EH (cell line): ENCODE measurements at places on chromosomes 16 and 17.

DNA sequence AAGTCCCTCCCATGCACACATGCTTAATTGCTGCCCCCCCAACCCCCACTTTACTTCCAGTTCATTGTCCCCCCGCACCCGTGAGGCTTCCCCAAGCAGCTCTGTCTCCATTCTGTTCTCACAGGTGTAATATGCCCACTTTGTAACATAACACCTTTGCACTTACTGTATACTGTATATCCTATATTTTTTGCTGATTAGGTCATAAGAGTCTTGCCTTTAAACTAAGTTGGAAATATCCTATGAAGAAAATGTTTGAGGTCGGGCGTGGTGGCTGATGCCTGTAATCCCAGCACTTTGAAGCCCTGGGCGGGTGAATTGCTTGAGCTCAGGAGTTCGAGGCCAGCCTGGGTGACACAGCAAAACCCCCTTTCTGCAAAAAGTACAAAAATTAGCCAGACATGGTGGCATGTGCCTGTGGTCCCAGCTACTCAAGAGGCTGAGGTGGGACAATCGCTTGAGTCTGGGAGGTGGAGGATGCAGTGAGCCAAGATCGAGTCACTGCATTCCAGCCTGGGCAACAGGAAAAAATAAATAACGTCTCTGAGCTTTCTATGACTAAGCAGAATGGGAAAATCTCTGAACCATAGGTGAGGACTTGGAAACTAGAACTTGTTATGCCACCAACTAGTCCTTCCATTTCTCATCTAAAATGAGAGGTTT lies 76.1 kb downstream of the TNRC6C start:
- DNase-seq: peak; percentile 62

- DNase-seq: no peak
Observed at GRCh38 chr17:21463779-21464407, 87.7 kb downstream of the KCNJ12 start.

DNA sequence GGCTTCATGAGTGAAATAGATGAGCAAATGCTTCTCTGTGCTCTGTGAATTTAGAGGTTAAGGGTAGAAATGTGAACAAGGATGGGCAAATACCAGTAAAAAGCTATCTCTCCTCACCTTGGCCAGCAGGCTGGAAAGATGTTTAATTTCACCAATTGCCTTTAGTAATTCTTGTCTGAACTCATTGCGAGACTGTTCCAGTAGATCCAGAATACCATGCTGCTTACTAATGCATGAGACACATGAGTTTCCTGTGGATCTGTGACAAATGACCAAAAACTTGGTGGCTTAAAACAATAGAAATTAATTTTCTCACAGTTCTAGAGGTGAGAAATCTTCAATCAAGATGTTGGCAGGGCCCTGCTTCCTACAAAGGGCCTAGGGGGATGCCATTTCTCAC lies 9.3 kb upstream of the ZNF624 start:
- DNase-seq: peak; percentile 13

GRCh38 chr17:72609501-72609900 lies 483.0 kb downstream of the SLC39A11 start:
- DNase-seq: peak; percentile 73

DNA sequence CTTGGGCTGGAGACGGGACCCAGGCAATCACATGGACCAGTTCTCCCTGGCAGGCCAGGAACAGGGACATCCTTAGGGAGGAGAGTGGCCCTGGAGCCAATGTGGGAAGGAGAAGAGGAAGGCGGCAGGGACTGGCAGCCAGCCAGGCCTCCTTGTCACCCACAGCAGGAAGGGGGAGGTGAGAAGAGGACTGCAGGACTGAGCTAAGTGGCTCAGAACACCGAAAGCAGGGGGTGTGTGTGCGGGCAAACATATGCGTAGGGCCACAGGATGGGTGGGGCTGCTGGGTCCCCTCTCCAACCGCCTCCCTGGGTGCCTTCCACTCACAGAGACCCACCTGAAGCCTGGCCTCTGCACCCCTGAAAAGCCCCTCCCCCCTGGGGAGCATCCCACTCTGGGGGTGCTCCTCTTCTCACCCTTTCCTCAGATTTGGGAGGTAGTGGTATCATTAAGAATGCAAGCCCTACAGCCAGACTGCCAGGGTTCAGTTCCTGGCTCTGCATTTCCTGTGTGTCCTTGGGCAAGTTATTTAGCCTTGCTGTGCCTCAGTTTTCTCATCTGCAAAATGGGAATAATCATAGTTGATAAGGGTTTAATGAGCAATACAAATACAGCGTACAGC lies 8.1 kb downstream of the PNMT start:
- peak; percentile 62 for DNase-seq

DNA sequence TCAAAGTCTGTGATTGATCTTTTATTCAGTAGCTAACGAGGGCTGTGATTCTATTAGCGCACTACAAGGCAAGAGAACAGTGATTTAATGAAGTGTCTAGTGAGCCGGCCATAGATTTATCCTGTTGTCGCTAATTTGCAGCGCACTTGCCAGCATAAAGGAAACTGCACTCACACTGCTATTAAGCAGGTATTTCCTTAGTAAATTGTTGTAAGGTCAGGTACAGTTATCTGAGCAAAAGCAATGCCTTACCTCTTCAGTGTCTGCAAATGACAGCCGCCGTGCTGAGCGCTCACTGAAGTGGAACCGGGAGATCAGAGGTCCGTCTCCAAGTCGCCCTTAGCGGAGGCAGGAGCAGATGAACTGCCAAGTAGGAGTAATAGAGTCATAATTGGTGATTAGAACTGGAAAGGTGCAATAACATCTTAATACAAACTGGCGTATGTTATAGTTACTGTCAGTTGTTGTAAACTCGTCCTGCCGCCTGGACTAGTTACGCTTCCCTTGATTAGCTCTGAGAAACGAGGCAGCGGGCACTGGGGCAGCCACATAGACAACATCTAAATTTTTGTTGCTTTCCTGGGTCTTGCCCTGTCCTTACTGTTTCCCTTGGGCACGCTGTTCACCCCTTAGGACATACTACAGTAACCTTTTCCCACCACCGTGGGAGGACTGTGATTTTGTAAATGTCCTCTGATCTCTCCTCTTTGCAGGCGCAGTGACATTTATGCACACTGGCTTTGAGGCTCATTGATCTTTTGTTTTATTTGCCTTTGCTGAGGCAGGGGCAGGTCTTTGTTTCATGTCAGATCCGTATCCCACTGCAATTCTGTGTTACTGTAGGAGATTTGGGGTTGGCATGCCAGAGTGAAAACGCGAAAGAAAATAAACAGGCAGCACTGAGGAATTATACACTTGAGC lies 363.1 kb downstream of the WWOX start:
- DNase-seq: no peak

GRCh38 chr16:84045001-84045817 lies 2.6 kb upstream of the SLC38A8 start:
- no peak for DNase-seq

DNA sequence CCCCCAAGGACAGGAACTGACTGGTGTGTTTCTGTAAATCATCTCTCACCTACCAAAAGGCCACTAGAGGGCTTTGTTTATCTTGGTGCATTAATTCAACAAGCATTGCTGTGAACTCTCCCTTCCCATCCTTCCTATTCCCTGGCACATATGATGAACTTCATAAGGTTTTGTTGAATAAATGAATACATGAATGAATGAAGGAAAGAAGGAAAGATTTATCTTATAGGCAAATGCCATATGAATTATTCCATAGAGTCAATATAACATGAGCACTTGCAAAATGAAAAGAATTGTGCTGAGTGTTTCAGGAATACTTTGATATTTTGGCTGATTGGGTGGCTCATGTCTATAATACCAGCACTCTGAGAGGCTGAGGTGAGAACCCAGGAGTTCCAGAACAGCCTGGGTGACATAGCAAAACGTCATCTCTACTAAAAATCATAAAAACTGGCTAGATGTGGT lies 4.3 kb downstream of the SPDYE4 start:
- peak; percentile 29 for DNase-seq
